ENCODE measurements at places on chromosomes 5 and 9.

GRCh38 chr5:137101544-137101943 lies 397.6 kb downstream of the SPOCK1 start:
- no peak for DNase-seq

- DNase-seq, result no peak
Measured at GRCh38 chr9:76756268-76756640, 8.0 kb upstream of the PCA3 start.

DNA sequence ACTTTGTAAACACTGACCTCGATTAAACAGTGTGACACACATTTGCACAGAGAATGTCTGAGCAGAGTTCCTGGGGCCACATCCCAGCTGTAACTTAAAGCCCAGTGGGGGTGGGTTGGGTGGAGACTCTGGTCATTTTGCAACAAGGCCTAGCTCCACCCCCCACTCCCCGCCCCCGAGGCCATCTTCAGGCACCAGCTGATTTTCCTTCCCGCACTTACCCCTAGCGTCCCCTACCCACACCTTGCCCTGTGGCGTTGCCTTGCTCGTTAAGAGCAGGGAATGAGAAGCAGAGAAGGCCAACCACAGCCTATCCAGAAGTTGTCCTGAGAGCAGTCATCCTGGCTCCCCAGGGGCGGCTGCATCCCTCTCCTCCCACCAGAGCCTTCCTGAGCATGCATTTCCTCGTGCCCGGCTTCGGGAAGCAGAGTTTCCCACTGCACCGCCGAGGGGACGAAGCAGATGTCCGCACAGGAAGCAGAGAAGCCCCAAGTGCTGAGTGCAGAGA lies 101.7 kb upstream of the SARDH start:
- peak; percentile 50 for DNase-seq

GRCh38 chr5:36397901-36398536 lies 96.3 kb upstream of the RANBP3L start:
- no peak for DNase-seq

DNA sequence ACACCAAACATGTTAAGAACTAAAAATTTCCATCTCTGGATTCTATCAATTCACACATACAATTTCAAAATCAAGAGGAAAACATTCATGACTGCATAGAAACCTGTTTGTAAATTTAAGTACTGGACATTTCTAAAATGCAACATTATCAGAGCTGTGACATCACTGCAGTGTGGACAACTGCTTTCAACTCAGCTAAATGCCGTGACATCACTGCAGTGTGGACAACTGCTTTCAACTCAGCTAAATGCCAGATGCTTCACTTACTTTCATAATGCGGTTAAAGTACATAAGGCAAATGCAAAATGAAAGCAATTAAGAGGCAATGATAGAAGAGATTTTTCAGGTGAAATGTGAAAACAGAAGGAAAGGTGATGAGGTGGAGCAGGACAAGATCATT lies 161.5 kb downstream of the ARL15 start:
- no peak for DNase-seq

DNA sequence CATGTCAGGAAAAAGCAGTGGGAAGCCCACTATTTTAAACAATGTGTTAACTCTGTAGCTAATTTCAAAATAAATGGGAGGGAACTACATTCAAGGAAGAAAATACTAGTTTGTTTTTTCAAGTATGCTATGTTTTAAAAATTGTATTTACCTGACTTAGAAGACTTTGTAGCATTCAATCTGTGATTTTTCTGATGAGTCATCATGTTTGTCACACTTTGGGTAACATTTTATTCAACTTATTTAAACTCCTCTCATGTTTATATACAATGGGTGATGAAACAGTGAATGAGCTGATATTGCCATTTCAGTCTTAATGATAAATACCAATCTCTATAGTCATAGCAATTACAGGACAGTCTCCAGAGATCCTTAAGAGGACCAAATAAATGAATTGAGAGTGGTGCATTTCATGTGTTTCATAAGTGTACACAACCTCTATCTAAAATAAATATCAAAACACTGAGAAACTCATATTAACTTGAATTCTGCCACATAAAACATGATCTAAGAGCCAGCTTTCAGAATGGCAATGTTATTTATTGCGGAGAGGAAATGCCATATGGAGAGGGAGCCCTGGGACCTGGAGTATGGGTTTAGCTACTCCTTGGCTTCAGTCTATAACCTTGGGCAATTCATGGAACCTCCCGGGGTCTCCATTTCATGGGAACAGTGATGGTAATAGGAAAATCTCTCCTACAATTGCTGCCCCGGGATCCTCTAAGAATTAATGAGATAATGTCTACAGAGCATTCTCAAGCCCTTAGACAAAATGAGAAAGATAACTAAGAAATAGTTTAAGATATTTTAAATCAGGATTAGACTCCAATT lies 913.9 kb downstream of the TLE4 start:
- no peak for DNase-seq

DNA sequence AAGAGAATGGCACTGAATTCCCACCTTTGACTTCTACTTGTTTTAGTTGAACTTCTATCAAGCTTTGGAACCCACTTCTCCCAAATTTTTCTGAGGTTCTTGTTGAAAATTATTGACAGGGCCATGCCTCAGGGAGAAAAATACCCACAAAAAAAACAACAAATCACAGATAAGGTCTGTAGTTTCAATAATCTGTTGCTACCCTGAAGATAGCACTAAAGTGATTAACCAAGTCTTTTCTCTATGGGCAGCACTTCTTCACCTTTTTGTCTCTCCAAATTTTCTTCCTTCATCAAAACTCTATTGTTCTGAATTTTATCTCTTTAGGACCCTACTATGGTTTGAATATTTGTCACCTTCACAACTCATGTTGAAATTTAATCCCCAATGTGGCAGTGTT lies 154.3 kb upstream of the FGF10 start:
- DNase-seq, result no peak

- DNase-seq, result no peak
Measured at GRCh38 chr5:54148067-54148845, 162.1 kb downstream of the ARL15 start.

DNA sequence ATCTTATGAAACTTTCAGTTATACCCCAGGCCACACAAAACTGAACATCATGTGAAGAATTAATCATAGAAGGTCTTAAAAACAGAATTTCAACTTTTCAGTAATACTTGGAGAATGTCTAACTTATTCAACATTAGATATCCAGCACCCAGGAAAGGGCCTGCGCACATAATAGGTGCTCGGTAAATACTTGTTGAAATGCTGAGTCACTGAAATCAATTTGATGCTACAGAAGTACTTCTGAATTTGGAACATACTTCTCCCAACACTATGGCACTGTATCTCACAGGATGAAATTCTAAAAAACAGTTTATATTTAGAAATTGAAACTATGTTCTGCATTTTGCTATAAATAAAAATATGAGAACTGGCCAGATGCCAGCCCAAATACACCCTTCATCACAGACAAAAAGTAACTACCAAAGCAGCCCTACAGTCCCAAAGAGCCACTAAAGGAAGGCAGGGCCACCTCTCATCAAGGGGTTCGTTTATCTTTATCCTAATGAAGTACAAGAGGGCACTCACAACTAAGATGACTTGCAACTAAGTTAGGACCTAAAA lies 26.5 kb downstream of the MRPS27 start:
- DNase-seq, result no peak

DNA sequence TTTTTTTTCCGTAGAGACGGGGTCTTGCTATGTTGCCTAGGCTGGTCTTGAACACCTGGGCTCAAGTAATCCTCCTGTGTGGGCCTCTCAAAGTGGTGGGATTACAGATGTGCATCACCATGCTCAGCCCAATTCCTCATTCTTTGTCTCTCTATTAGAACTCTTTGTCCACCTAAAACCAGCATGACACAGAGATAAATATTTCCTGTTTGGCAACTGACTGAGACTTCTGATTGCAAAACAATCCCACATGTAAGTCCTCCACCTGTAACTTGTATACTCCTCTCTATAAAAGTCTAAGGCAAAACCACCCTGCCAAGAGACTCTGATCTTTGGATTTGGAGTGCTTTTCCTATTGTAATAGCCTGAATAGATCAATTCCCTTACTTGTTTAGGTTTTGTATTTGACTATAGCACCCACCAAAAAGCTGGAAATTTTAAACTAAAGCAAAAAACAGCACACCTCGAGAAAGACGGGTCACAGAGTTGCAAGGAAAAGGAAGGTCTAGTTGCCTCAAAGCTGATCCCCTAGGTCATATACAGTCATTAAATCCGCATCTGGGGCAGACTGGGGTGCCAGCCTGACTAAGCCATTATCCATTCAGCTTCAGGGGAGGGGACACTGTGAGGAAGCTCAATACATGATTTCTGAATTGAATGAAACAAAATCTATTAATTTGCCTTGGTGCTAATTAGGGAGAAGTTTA lies 13.5 kb upstream of the KIF27 start:
- no peak for DNase-seq

DNA sequence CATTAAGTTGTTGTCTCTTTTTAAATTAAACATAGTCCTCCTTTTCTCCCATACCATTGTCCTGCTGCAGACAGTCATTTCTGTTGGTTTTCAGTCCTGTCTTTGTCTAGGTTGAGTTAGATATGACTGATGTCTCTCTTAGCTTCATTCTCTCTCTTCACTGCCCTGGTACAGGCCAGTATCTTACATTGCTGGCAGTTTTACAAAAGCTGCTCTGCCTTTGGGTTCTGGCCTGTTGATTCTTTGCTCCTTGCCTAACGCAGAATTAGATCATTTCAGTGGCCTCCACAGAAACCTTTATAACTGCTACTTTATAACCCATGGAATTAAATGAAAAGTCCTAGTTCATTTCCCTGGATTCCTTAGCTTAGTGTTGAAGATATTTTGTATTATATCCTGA lies 33.7 kb downstream of the GPR21 start:
- DNase-seq, result no peak

GRCh38 chr9:12065050-12065449 lies 628.1 kb upstream of the TYRP1 start:
- DNase-seq, result no peak

- no peak for DNase-seq
Measured at GRCh38 chr9:17839776-17840175, 260.9 kb downstream of the SH3GL2 start.

DNA sequence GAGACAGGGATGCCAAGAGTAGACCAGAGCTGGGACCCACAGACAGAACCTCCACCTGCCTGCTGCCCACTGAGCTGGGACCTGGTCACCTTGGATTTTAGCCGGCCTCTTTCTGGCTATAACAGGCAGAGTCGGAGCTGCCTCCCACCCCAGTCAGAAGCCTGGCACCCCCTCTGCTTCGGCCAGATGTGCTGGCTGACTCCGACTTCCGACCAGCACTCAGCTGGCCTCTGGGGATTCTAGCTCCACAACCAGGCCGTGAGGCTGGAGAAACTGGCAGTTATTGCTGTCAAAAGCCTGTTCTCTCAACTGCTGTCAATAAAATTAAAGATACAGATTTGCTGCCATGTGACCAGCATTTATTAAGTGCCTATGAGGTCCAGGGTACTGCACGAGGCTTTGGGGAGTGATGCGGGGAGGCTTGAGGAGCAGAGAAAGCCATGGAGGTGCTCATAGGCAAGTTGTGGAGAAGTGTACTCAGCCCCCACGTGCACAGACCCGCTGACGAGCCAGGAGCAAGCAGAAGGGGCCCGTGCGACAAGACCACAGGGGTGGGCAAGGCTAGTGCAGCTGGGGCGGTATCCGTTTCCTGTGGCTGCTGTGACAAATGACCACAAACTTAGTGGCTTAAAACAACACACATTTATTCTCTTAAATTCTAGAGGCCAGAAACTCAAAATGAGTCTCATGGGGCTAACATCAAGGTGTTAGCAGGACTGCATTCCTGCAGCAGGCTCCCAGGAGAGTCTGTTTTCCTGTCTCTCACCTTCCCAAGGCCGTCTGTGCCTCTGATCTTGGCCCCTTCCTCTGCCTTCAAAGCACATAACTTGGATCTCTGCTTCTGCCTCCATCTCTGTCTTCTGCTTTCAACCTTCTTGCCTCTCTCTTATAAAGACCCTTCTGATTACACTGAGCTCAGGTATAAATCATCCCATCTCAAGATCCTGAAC lies 13.1 kb downstream of the GFI1B start:
- no peak for DNase-seq

DNA sequence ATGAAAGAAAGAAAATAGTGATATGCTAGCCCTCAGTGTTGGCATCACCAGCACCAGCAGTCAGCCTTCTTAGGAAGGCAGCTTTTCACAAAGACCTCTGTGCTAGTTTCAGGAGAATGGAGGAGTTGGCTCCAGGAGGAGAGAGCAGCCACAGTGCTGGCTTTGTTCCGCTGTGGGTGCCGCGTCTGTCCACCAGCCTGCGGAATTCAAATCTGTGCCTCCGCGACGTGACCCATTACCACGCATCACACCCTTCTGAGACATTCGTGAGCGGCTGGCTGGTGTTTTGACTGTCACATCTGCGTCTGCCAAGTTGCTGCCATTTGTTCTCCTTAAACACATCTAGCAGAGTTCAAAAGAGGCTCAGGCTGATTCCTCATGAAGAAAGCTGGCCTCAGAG lies 34.4 kb downstream of the SNX18 start:
- no peak for DNase-seq

- no peak for DNase-seq
Measured at GRCh38 chr5:14316471-14316870, 173.3 kb downstream of the TRIO start.

GRCh38 chr5:171275841-171276544 lies 33.1 kb upstream of the TLX3 start:
- DNase-seq, result no peak

DNA sequence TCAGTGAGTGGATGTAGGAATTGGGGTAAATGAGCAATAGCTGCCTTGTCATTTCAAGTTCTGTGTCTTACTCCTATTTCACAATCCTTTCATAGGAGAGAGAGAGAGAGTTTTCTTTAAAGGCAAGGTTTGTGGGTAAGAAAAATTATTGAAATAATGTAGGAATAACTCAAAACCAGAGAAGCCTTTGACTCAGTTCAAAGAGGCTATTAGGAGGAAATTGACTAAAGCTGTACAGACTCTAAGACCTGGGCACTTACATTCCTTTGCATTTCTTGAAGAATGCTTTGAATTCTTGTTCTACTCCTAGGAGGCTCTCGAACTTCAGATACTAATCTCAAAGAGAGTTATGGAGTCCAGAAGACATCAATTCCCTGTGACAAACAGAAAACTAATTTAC lies 257.1 kb downstream of the FBXL7 start:
- DNase-seq, result no peak

DNA sequence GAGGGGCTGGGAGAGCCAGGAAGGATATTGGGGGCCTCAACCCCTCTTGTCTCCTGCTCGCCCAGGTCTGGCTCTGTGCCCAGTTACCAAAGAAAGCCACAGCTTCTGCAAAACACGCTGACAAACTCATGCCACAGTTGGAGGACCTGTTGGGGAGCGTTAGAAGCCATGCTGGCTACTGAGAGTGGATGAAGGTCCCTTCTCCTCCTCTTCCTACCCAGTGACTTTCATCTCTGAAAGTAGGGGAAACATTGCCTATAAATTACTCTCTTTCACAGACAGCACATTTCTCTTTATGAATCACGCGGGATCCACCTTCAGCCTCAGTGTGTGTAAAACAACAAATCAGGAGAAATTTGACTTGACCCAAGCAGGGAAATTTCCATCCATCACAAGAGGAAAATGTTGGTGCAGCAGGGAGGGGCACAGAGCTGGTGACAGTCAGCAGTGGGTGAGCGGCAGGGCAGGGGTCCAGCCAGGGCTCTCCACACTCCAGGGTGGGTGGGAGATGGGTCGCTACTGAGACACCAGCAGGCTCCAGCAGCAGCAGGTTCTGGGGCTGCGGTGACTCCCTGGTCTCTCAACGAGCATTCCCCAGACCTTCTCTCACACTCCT lies 181.9 kb downstream of the FGF18 start:
- no peak for DNase-seq
